ENCODE measurements at places on chromosomes 5 and 9.

GRCh38 chr9:110143950-110144545, 63.9 kb downstream of the C9orf152 start:
- DNase-seq, result no peak

DNA sequence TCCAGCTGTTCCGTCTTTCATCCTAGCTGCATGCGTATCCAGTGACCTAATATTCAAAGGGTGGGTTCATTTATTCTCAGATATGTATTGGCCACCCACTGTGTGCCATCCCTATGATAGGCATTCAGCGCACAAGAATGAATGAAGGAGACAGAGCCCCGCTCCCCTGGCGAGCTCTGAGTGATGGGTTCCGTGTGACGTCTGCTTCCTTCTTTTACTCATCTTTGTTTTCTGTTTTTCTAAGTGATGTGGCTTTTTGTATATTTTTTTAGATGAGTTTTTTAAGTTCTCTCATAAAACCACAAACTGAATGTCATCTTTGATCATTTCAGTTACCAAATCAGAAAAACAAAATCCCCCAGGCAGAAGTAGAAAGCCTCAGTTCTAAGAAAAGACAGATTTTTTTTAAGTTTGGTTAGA, 168.3 kb upstream of the OTULINL start:
- no peak for DNase-seq

- DNase-seq, result no peak
Measured at GRCh38 chr5:7678030-7678429, 172.9 kb downstream of the CFAP90 start.

DNA sequence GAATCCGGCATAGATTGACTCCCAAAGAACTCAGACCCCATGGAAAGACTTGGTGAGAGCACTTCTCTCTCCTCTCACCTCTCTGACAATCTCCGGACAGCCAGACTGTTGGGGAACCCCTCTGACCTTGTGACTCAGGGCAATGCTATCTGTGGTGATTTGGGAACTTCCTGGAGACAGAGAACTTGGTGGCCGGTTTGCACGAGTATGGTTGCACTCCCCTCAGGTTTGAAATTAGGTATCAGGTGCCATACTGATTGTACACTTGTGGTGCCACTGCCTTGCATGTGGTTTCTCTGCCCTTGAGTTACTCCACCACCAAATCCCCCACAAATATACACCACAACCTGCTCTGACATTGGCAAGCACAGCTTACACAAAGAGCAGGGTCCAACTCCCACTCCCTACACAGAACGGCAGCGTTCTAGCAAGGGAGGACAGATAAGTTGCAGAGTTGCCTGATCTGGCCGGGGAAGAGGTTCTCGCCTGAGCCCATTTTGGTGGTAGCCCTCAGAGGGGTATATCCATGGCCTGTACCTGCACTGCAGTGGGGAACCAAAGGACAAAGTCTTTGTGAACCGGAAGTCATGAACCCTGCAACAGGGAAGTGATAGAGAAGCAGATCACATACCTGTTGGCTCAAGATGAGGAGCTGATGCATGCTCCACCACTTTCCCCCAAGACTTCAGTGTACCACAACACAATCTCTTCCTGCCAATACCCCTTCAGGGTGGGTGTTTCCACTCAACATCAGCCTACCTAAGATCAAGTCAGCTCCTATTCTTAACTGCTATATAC, 255.1 kb downstream of the MCTP1 start:
- no peak for DNase-seq

GRCh38 chr9:121887553-121888437, 205.3 kb downstream of the TTLL11 start:
- DNase-seq, result no peak

GRCh38 chr5:2190549-2190948, 307.8 kb upstream of the IRX4 start:
- DNase-seq, result no peak

GRCh38 chr9:4042991-4043390, 256.9 kb downstream of the GLIS3 start:
- DNase-seq, result no peak

- no peak for DNase-seq
Measured at GRCh38 chr9:134317790-134318414, 8.4 kb upstream of the RXRA start.

Measured in iPS-NIHi11 (cell line).